Activated CD4-positive, CD25-positive, alpha-beta regulatory T cell treated with anti-CD3 and anti-CD28 coated beads, Interleukin-2, amount 50 U/mL, for 24 hours (primary cell): ENCODE measurements at places on chromosomes 12 and 14.
A peak's percentile ranks its signal among the peaks of the same experiment; 100 is the strongest.

DNA sequence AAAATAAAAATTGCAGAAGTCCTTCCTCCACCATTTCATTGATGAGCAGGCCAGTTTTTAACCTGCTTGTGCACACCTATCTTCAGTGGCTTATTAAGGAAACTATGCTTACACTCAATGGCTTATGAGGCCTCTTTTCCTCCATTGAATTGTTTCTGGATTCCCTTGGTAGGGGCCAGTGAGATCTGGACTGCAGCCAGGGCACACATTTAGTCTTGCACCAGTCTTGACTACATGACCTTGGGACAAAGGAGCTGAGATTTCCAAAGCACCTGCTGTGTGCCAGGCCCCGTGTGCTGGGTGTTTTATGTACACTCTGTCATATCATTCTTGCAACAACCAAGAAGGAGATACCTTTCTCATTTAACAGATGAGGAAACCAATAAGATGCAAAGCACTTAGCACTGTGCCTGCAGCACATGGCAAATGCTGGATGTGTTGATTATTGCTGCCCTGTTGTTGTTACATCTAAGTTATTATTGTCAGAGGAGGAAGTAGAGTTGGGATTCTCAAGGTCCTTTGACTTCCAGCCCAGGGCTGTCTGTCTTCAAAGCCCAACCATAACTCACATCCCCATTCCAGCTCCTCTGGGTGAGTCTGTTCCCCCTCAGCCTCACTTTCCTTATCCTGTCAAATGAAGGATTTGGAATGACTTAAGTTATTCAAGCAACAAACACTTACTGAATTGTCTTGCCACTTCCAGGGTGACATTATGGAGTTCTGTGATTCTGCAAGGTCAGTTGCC, 31.6 kb upstream of the RIN3 start:
- ATAC-seq, result no peak

GRCh38 chr12:67694306-67694900, 45.9 kb downstream of the DYRK2 start:
- ATAC-seq, result no peak

GRCh38 chr12:24997970-24998582, 49.2 kb upstream of the BCAT1 start:
- peak; percentile 87 for ATAC-seq

DNA sequence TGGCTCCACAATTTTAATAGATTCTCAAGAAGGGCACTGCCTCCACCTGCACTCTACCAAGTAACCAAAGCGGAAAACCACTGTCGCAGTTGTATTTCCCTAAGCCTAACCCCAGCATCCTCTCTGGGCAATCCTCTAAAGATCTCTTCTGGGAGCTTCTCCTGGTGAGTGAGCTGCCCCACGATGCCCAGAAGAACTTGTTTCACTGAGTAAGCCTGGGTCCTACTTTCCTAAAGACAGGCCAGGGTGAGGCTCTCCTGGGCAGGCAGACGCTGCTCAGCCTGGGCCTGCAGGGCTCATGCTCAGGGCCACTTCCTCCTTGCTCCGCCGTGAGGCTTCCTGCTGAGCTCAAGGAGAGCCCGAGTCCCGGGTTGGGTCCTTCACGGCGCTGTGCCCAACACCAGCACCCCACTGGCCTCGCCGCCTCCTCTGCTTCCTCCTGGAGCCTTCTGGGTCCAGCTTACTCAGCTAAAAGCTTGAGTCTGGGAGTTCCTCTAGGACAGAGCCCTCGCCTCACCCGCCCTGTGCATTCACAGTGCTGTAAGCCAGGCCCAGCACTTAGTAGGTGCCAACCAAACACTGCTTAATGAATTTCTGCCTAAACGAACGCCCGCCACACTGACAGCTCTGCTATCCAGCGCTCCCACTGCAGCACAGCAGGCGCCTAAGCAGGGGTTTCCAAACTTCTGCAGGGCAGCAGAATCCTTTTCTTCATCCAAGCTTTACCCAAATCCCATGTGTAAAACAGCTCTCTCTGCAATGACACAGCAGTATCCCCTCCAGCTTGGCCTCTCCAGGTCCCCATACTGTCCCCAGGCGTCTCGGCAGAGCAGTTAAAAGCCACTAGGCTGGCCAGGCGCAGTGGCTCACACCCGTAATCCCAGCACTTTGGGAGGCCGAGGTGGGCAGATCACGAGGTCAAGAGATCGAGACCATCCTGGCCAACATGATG, 5.7 kb downstream of the RAB35 start:
- ATAC-seq, result peak; percentile 79

DNA sequence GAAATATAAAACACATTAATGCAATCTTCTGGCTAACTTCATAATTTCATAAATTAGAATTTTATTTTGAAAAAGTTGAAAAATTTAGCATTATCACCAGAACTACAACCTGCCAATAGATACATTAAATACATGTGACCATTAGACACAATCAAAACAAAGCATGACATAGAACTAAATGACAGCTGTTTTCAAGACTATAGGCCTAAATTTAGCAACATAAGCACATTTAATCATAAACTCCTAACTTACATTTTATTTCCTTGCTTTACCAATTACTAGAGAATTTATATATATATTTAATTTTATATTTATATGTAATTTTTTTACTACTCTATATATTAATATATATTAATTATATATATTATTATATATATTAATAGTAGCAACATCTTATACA, 165.4 kb downstream of the CEP128 start:
- no peak for ATAC-seq

DNA sequence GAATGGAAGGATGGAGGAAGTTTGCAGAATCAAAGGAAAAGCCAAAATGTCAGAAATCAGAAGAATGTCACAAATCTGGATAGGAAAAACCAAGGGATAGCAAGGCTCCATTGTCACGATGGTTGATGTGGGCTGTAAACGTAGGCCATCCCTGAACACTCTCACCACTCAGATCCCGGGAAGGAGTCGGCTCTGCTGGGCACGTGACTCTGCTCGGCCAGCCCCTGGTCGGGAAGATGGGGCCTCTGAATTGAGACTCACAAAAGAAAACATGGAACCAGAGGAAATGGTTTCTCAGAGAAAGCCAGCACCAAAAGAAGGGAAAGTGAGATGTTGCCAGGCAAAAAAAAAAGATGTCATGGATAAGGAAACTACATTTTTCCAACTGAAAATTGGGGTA, 26.2 kb downstream of the TCP11L2 start:
- ATAC-seq, result no peak

DNA sequence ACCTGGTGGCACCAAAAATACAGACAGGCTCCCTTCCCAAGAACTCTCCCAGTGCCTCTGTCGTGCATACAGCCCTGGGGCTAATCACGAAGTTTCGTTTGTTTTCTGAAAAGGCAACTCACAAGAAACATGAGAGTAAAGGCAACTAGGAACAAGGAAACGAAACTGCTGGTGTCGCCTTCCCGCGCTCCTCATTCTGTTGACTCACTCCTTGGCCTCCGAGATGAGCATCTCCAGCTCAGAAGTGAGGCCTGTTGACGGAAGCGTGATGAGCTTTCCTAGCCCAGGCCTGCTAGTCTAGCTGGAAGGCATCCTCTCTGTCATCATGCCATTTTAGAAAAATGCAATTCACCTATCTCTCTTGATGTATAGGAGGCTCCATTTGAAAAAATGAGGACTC, 50.5 kb downstream of the TTC9 start:
- no peak for ATAC-seq

DNA sequence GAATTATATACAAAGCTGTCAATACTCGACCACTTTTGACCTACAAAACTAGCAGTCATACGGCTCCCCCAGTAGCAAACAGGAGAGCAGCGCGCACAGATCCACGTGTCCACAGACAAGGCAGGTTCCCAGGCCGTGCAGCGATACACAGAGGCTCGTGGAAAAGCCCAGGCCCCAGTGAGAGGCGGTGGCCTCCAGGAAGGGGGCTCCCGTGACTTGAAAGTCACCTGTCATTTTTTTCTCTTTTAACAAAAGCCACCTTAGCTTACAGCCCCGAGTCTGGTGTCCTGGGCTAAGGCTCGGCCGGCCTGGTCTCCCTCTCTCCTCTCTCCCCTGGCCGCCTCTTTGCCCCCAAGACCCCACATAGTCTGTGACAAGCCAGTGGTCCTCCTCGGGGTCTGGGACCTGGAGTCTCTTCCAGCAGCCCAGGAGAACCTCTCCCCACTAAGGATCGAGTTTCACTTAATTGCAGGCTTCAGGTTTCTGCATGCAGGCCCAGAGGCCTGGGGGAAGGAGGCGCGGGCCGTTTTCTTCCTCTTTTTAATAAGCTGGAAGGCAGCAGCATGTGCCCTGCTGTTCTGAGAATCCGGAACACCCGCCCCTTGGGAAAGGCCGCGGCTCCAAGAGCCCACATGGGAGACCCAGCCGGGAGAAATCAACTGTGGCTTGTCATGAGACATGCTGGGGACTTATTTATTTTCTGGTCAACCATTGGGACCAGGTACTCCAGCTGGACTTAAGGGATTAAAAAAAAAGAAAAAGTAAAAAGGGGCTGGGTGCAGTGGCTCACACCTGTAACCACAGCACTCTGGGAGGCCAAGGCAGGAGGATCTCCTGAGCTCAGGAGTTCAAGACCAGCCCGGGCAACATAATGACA, 15.9 kb downstream of the NCOR2 start:
- no peak for ATAC-seq

- no peak for ATAC-seq
These were observed 85.5 kb downstream of the CPSF2 start for GRCh38 chr14:92207012-92207927.

GRCh38 chr12:127278351-127278750, 988.6 kb upstream of the TMEM132C start:
- no peak for ATAC-seq

DNA sequence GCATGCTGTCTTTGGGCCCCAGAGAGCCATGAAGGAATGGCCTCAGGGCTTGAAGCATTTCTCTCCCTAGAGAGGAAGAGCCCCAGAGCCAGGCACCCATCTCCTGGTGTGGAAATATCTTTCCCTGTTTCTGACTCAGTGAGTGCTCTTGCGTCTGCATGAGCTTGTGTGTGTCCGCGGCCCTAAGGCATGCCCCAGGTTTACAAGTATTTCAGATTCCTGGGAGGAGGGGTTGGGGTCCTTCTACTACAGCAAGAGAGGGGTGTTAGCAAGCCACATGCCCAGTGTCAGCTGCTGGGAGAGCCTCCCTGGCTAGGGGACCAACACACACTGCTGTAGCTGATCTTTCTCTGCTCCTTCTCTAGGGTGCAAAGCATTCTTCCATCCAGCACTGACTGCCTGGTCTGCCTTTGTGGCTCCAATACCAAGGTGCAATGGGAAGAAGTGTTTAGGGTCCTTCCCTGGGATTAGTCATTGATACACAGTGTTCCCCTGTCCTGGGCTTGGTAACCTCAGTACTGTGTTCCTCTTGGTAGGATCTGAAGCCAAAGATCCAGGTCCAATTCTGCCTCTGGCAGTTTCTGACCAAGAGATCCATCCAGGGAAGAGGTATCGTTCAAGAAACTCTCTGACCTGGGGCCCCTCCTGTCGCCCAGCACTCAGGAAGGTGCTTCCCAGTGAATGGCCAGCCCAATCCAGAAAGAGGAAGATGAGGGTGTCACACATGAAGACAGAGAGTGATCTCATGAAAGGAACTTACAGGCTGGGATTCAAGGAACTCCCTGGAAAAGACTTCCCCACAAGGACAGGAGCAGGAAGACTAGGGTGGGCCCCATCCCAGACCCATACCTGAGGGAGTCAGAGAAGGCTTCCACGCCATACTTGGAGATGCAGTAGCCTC, 3.1 kb downstream of the RDH16 start:
- ATAC-seq, result no peak

- ATAC-seq, result no peak
These were observed 11.4 kb upstream of the FOS start for GRCh38 chr14:75267141-75267721.
